ENCODE measurements at places on chromosomes 12 and 14.

- no peak for DNase-seq
These were observed 67.4 kb downstream of the ERC1 start for GRCh38 chr12:1058423-1058822.

DNA sequence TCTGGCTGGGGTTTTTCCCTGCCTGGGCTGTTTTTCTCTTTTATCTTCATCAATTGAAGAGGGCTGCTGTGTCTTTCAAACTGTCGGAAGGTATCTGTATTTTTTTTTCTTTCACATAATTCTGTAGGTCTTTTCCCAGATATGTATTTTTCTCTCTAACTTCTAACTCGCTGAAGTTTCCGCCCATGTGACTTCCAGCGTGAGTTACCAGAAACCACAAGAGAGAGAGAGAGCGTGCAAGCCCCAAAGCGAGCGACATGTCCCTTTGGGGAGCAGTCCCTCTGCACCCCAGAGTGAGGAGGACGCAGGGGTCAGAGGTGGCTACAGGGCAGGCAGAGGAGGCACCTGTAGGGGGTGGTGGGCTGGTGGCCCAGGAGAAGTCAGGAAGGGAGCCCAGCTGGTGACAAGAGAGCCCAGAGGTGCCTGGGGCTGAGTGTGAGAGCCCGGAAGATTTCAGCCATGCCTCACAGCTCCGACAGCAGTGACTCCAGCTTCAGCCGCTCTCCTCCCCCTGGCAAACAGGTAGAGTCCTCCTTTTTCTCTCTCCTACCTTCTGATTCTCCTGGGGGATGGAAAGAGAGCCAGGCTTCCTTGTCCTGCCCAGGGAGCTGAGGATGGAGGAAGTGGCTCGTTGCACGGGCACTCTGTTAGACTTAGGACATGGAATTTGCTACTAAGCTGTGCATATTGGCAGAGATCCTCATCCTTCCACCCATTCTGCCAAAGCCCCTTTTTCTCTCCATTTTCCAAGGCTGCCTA, at the start of gene BATF:
TSS of gene BATF (plus strand) at position 246 of the 759 bp plus-strand sequence. CDS start at position 460, 214 bp downstream.
- peak; percentile 94 for DNase-seq

- no peak for DNase-seq
These were observed 10.7 kb downstream of the PKP2 start for GRCh38 chr12:32885831-32886230.

- DNase-seq, result no peak
These were observed 7.3 kb downstream of the DYRK2 start for GRCh38 chr12:67655829-67656228.

DNA sequence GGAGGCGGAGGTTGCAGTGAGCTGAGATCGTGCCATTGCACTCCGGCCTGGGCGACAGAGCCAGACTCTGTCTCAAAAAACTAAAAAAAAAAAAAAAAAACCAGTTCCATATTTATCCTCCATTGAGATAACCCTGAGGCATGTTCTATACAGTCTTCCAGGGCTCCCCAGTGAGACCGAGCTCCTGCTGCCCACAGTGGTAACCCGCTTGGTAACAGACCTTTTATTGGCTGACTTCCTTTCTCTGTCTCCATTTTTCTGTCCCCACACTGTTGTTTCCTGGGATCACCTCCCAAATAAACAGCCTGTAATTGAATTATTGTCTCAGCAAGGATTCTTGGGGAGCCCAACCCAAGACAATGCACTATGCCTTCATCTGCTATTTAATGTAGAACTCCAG, 42.8 kb upstream of the BICDL1 start:
- no peak for DNase-seq

DNA sequence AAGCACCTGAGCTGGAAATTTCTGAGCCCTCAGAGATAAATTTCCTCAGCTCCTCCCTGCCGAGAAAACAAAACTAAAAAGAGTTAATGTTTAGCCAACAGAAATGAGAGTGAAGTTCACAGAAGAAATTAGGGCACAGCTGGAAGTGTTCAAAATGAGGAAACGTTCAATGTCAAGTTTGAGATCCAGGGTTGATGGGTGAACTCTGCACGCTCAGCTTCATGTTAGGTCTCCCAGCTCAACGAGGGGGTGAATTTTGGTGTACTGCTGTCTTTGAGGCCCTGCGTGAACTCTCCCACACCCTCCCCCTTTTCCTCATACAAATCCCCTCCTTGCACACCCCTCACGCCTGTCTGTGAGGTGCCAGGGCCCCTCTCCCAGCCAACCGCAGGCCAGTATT, 13.3 kb upstream of the OAS3 start:
- DNase-seq, result no peak

DNA sequence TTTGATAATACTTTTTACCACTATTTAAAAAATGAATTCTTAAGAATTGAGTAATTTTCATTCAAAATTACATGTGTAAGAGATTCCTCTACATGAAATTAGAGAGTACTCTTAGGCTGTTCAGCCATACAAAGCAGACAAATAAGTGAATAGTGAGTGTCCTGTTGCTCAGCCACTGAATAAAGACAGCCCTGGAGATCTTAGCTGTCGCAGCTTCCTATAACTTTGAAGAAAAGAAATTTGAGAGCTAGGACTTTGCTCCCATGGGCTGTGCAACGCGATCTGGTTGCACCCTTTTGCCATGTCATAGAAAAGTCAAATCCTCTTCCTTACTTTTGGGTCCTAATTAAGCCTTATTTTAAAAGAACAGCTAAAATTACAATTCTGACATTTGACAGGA, 40.9 kb upstream of the LRIG3 start:
- no peak for DNase-seq

DNA sequence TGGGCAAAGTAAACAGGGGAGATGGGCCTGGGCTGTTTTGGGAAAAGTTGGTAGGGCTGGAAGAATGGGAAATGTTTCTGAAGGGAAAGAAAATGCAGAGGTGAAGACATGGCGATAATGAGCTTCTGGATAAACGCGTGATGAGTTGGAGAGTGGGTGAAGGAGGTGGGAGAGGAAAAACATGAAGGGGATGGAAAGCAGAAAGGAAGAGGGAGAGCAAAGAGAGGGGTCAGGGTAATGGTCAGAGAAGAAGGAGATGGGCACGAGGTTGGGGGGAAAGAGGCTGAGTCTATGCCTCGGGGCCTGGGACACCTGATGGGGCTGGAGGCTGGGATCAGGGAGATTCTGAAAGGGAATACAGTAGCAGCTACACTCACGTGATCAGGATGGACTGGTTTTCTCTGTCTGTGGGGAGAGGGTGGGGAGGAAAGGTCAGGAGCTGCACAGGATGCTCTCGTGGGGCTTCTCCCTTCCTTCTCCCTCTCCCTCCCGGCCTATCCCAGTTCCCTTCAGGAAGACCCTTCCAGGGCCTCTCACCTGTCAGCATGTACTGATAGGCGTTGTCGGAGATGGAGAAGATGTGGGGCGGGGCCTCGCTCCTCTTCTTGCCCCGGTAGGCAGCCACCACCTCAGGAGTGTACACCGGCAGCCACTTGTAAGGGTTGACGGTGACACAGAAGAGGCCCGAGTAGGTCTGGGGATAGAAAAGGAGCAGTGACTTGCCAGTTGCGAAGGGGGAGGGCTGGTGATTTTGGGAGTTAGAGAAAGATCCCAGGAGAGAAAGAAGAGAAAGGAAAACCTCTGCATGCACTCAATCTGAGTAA, 3.1 kb downstream of the MYH7 start:
- DNase-seq, result no peak

DNA sequence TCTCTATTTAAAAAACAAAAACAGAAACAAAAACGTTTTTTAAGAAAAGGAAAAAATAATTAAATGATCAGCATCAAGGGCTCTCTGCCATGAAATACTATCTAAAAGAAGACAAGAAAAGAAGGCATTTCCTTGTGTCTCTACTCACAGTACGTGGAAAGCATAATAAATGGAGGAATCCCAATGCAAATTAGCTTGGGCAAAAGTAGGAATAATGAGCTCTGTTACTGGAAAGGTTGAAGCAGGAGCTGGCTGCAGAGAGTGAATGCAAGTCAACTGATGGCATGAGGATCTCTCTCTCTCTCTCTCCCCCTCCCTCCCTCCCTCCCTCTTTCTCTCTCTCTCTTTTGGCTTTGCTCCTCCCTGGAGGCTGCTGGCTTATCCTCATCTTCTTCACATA, 85.9 kb downstream of the TBX3 start:
- no peak for DNase-seq

DNA sequence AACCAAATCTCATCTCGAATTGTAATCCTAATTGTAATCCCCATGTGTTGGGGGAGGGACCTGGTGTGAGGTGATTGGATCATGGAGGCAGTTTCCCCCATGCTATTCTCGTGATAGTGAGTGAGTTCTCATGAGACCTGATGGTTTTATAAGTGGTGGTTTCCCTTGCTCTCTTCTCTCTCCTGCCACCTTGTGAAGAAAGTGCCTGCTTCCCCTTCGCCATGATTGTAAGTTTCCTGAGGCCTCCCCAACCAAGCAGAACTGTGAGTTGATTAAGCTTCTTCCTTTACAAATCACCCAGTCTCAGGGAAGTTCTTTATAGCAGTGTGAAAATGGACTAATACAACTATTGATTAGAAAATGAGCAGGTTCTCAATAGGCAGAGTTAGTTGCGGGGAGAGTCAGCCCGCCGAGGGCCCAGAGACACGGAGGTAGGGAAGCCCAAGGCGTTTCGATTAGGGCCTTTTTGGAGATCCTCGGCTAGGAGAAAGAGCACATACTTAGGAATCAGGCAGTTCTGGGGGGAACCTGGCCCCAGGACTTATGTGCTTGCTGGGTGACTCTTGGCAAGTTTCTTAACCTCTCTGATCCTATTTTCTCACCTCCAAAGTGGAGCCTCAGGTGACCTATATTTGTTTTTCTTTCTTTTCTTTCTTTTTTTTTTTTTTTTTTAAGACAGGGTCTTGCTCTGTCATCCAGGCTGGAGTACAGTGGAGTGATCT, 65.7 kb downstream of the MVK start:
- DNase-seq, result no peak

DNA sequence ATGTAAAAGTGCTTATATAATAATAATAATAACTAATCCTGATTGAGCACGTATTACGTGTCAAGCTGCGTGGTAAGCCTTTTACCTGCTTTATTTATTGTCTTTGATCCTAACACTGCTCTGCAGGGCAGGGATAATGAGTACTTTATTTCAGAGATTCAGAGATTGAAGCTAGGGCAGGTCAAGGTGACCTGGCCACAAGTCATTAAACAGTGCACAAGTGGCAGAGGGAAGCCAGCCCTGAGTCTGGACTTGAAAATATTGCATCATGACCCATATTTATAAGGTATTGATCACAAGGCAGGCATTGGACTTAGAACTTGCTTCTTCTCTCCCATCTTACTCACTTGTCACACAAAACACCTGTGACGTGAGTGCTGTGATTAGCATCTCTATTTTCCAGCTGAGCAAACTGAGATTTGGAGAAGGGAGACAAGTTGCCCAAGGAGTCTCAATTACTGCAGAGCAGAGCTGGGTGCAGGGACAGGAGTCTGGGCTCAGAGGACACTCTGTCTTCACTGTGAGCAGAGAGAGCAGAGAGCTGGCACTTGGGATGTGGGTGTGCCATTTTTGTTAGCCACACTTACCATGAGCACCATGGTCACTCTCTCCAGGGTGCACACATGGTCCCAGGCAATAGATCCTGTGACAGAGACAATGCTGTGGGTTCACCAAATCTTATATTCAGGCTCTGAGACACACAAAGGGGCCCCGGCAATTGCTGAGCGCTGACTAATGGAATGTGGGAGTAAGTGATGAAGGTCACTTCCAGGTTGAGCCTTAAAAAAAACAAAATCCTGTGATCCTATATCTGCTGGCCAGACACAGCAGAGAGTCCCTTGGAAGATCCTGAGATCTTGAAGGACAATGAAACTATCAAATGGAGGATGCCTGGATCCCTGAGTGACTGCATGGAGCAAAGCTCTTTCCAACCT, 113.2 kb upstream of the MED13L start:
- DNase-seq, result no peak

GRCh38 chr12:3256103-3256631, 179.0 kb downstream of the TSPAN9 start:
- DNase-seq, result no peak

DNA sequence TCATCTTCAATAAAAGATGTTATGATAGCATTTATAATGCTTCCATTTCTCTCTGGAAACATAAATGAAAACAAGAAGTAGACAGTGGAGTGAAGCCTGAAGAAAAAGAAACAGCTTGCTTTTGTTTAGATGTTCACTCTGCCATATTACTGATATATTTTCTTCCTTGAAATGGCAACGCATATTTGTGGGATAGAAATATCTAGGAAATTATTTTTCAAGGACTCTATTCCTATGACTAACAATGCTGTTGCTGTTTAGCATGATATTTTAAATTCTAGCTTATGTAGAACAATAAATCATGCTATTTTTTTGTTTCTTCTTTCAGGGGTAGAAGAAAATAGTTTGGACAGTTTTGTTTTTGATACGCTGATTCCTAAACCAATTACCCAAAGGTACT, 359.0 kb downstream of the NAV3 start:
- no peak for DNase-seq

DNA sequence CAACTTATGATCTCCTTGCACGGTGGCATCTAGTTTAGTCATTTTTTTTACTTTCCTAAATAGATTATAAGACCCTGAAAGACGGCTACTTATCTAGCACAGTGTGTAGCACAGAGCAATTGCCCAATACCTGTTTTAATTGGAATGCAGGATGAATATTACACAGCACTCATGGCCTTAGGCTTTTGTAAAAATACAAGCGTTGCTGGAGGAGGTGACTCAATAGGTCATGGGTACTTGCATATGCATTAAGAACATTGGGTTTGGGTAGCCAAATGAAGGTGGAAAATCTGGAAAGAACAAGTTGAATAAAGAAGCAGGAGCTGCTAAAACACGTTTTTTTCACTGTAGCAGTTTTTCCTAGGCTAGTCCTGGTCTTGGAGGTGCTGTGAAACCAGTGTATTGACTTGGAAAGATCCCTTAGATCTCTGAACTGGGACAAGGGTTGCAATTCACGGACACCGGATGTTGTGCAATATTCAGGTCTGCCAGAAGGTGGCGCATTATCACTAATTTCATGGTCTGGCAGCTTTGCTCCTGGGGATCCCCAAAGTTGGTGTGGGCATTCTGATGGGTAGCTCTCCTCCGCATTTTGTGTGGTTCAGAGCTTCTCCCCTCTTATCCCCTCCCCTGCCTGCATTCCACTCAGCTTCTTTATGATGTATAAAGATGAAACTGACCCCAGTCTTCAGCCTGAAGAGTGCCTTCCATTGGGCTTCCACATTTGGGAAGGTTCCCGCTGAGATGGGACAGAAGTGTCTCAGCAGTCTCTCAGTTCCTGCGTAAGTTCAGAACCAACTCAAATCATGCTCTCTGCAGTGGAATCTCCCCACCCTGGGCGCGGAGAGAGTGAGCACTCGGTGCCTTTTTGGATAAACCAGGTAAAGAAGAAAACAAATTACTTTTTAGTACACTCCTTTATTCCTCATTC, 278.3 kb downstream of the NRXN3 start:
- DNase-seq, result no peak

- peak; percentile 21 for DNase-seq
These were observed 17.8 kb upstream of the RPS6KA5 start for GRCh38 chr14:91078095-91078737.

DNA sequence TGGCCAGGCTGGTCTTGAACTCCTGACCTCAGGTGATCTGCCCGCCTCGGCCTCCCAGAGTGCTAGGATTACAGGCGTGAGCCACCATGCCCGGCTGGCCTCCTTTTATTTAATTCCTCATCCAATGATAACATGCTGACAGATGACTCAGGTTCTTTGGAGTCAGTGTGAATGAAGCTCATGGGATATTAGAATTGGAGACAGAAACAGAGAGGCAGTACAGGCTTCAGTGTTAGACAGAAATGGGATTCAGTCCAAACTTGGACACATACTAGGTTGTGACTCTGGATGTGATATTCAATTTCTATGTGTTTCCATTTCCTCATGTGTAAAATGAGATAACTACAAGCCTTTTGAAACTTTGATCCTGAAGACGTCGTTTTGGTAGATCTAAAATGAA, 47.3 kb downstream of the PDE3A start:
- no peak for DNase-seq

GRCh38 chr14:25537846-25538455, 488.0 kb upstream of the STXBP6 start:
- DNase-seq, result no peak

Data from T-helper 2 cell (primary cell).